Activated CD8-positive, alpha-beta memory T cell treated with anti-CD3 and anti-CD28 coated beads, Interleukin-2, amount 10 ng/mL, durations not matched to agents 7 days and 5 days (primary cell): ENCODE measurements at places on chromosomes 13 and 19. TPM values are rescaled to one million over a fixed set of nuclear protein-coding genes. Genes with fewer than 3 reads are reported as not detected.
A peak's percentile ranks its signal among the peaks of the same experiment; 100 is the strongest.

DNA sequence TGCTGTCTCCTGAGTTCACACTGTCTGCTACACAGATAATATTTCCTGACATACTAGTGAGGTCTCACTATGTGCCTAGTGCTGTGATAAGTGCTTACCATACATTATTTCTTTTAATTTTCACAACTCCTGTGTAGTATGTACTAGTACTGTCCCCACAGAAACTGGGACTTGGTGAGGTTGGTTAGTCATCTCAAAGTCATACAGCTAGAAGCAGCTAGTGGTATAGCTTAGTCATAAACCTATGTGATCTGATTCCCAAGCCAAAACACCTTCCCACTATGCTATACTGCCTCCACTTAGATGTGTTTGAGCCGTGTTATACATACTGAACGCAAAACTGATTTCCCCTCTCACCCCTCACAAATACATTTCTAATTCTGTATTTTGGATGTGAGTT is 10.5 kb downstream of the MTMR6 start:
- peaks cover 22% of the 10 kb centered on the region for H3K36me3 ChIP-seq
- no peak overlapping the region for H3K27ac ChIP-seq
- DNase-seq = no peak
- H3K4me1 ChIP-seq = peaks cover 43% of the 10 kb centered on the region
- H3K27me3 ChIP-seq = no peaks in the 10 kb centered on the region

The ADGRE3 gene
- total RNA-seq = not detected

- no peaks in the 10 kb centered on the region for H3K27me3 ChIP-seq
- no peaks in the 10 kb centered on the region for H3K4me1 ChIP-seq
- no peak for DNase-seq
- no peak overlapping the region for H3K4me3 ChIP-seq
Observed at GRCh38 chr13:37788346-37788745, 81.2 kb downstream of the TRPC4 start.

The C5AR1 gene
- total RNA-seq = 1.4 TPM

DNA sequence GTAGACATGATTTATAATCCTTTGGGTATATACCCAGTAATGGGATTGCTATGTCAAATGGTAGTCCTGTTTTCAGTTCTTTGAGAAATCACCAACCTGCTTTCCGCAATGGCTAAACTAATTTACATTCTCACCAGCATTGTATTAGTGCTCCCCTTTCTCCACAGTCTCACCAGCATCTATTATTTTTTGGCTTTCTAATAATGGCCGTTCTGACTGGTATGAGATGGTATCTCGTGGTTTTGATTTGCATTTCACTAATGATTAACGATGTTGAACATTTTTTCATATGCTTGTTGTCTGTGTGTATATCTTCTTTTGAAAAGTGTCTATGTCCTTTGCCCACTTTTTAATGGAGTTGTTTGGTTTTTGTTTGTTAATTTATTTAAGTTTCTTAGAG is 165.1 kb downstream of the PDS5B start:
- H3K27ac ChIP-seq = no peak overlapping the region
- H3K36me3 ChIP-seq = peaks cover 39% of the 10 kb centered on the region
- H3K27me3 ChIP-seq = no peaks in the 10 kb centered on the region
- no peak overlapping the region for H3K4me3 ChIP-seq

DNA sequence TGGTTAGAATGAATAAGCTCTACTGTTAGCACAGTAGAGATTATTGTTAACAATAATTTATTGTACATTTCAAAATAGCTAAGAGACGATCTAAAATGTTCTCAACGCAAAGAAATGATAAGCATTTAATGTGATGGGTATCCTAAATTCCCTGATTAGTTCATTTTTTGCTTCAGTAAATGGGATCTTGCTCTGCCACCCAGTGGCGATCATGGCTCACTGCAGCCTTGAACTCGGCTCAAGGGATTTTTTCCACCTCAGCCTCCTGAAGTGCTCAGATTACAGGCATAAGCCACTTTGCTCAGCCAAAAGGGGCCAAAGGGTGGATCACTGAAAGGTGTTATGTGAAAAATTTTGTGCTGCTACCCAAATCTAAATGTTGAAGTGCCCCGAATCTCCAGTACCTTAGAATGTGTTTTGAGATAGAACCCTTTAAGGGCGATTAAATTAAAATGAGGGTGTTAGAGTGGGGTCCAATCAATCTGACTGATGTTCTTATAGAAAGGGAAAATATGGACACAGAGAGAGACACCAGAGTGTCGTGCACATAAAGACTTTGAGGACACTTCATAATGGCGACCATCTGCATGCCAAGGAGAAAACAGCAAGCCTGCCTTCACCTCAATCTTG is 31.5 kb upstream of the ZNF766 start:
- no peak overlapping the region for H3K27ac ChIP-seq
- H3K36me3 ChIP-seq = peaks cover 2% of the 10 kb centered on the region
- DNase-seq = peak; percentile 70
- no peaks in the 10 kb centered on the region for H3K4me1 ChIP-seq
- no peak overlapping the region for H3K4me3 ChIP-seq
- no peaks in the 10 kb centered on the region for H3K27me3 ChIP-seq

- no peaks in the 10 kb centered on the region for H3K4me1 ChIP-seq
- no peak overlapping the region for H3K4me3 ChIP-seq
- H3K27ac ChIP-seq = no peak overlapping the region
- H3K36me3 ChIP-seq = no peaks in the 10 kb centered on the region
- no peak for DNase-seq
Observed at GRCh38 chr13:94753327-94753726, 41.0 kb upstream of the SOX21 start.

The VMAC gene
- total RNA-seq = 7.0 TPM

DNA sequence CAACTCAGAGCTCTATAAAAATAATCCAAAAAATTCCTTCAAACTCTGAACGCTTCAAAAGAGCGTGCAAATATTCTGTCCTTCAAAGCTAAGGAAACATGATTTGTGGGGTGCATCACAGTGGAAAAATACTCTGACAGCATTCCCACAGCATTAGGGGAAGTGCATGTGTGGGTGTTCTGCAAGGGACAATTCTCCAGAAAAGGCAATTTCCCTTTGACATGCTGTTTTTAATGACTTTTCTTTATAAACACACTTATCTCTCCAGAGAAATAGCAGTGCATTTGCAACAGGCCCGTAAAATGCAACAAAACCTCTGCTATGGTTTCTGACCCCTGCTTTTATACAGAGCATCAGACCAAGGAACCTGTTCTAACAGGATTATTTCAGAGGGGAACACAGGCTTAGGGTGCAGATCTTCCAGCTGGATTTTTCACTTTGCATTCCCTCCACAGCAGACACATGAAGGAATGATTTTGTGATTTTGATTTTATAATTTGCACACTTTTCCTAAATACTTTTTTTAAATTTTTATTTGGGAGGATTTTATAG is 42.6 kb downstream of the KL start:
- H3K36me3 ChIP-seq = no peaks in the 10 kb centered on the region
- peaks cover 2% of the 10 kb centered on the region for H3K27me3 ChIP-seq
- H3K4me1 ChIP-seq = no peaks in the 10 kb centered on the region
- no peak overlapping the region for H3K27ac ChIP-seq

GRCh38 chr13:79735228-79735627 is 254.3 kb downstream of the NDFIP2 start:
- no peaks in the 10 kb centered on the region for H3K4me1 ChIP-seq
- H3K4me3 ChIP-seq = no peak overlapping the region
- no peaks in the 10 kb centered on the region for H3K36me3 ChIP-seq
- no peaks in the 10 kb centered on the region for H3K27me3 ChIP-seq
- DNase-seq = no peak

The RASL11A gene
- 0.70 TPM for total RNA-seq

The AP1M2 gene
- not detected for total RNA-seq

DNA sequence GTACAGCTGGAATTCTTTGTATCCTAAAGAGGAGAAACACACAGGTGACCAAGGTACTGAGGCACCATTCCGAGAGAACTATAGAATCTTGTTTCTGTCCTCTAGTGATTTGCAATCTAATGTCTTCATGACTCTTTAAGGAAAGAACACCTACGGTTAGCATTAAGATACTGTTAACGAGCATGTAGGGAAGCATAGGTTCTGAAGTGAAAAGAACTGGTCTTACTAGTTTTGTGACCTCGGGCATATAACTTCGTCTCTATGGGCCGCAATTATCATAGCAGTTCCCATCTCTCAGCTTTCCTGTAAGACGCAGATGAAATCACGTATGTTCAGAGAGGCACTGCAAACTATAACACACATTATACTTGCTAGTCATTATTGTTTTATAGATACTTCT is 193.0 kb upstream of the NBEA start:
- H3K4me3 ChIP-seq = no peak overlapping the region
- no peaks in the 10 kb centered on the region for H3K27me3 ChIP-seq
- no peak for DNase-seq
- H3K4me1 ChIP-seq = no peaks in the 10 kb centered on the region

GRCh38 chr13:99067159-99067985 is 89.5 kb upstream of the DOCK9 start:
- H3K36me3 ChIP-seq = peaks cover 50% of the 10 kb centered on the region
- DNase-seq = no peak
- H3K27me3 ChIP-seq = no peaks in the 10 kb centered on the region
- H3K27ac ChIP-seq = peak overlapping the region; percentile 38
- peaks cover 53% of the 10 kb centered on the region for H3K4me1 ChIP-seq
- no peak overlapping the region for H3K4me3 ChIP-seq

- peaks cover 64% of the 10 kb centered on the region for H3K36me3 ChIP-seq
- H3K4me3 ChIP-seq = peak within 1 kb of the TSS; percentile 85
- H3K27ac ChIP-seq = peak within 1 kb of the TSS; percentile 91
Observed at GRCh38 chr19:18571564-18572344, at the start of gene UBA52. TSS of gene UBA52 (plus strand) at chr19:18571857. CDS start at chr19:18573301, 1,444 bp downstream.

The LGALS16 gene
- total RNA-seq = not detected

DNA sequence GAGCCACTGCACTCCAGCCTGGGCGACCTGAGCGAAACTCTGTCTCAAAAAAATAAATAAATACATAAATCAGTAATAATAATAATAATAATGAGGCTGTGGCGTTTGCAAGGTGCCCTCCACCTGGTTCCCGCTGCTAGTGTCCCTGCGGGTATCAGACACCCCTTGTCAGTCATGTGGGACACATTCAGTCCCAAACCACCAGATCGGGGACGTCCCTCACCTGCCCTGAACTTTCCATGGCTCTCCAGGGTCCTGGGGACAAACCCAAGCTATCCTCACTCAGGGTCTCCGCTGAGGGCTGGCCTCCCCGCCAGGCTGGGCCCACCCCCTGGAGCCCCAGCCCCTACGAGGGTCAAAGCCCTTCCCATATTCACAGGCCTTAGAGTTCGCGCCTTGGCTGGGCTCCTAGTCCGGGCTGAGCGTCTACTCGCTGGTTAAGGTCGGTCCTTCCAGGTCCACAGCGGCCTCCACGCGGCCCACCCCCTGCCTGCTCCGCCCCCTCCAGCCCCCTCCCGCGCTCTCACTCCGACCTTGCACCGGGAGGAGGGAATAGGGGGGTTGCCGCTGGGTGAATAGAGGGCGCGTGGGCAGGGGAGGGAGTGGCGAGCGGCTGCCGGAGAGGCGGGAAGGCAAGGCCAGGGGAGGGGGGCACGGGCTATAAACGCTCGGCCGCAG is 349 bp upstream of the KISS1R start:
- H3K4me3 ChIP-seq = no peak overlapping the region
- no peaks in the 10 kb centered on the region for H3K36me3 ChIP-seq
- H3K27ac ChIP-seq = no peak overlapping the region
- peaks cover 13% of the 10 kb centered on the region for H3K4me1 ChIP-seq
- H3K27me3 ChIP-seq = peaks cover 9% of the 10 kb centered on the region

GRCh38 chr19:30545752-30546151 is 173.6 kb downstream of the ZNF536 start:
- DNase-seq = no peak
- H3K36me3 ChIP-seq = no peaks in the 10 kb centered on the region
- no peaks in the 10 kb centered on the region for H3K4me1 ChIP-seq
- H3K4me3 ChIP-seq = no peak overlapping the region
- no peak overlapping the region for H3K27ac ChIP-seq
- H3K27me3 ChIP-seq = no peaks in the 10 kb centered on the region

The ZNF333 gene
- total RNA-seq = 8.5 TPM

DNA sequence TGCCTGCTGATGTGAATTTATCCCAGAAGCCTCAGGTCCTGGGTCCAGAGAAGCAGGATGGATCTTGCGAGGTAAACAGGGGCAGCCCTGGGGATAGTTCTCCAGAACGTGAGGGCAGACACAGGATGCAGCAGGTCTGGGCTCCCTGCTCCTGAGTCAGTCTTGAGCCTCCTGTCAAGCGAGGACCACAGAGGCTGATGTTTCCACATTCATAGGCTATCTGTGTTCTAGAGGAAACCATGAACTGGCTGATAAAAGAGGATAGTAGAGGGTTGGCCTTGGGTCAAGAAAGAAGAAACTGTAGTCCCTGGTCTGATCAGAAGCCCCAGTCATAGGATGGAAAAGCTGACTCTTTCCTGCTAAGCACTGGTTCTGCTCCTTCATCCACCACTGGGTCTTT is 2.2 kb downstream of the ZNF175 start:
- DNase-seq = no peak
- peaks cover 2% of the 10 kb centered on the region for H3K27me3 ChIP-seq
- no peak overlapping the region for H3K4me3 ChIP-seq
- peaks cover 30% of the 10 kb centered on the region for H3K36me3 ChIP-seq
- H3K27ac ChIP-seq = no peak overlapping the region
- peaks cover 32% of the 10 kb centered on the region for H3K4me1 ChIP-seq

The LIN37 gene
- total RNA-seq = 8.9 TPM

DNA sequence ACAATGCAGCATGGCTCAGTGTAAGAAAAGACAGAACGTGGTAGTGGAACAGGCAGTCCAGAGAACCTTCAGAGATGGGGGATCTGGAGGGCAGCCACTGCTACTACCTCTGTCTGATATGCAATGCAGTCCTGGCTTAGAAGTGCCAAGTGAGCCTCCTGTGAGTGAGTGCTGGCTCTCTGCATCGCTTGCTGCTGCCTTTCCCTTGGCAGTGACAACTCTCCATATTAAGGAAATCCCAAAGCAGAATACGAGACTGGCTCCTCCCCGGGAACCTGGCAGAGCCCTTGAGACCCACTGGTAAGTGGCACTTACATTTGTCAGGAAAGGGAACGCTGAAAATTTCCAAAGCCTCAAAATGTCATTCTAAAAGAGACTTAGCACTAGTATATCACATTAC is 7.5 kb downstream of the DOCK9 start:
- no peak overlapping the region for H3K4me3 ChIP-seq
- peaks cover 3% of the 10 kb centered on the region for H3K36me3 ChIP-seq
- no peaks in the 10 kb centered on the region for H3K27me3 ChIP-seq

- no peak overlapping the region for H3K27ac ChIP-seq
- DNase-seq = no peak
- no peaks in the 10 kb centered on the region for H3K36me3 ChIP-seq
- no peaks in the 10 kb centered on the region for H3K27me3 ChIP-seq
- H3K4me1 ChIP-seq = no peaks in the 10 kb centered on the region
Observed at GRCh38 chr13:90622541-90622940, 724.9 kb upstream of the MIR17HG start.
